ENCODE measurements at places on chromosomes 4 and X. TPM values are rescaled to one million over a fixed set of nuclear protein-coding genes. Genes with fewer than 3 reads are reported as not detected.

Gene RTL9
- total RNA-seq: 0.09 TPM

Gene IDUA
- 44.2 TPM for total RNA-seq

Gene EXOC1L
- total RNA-seq: not detected

Gene RTL5
- total RNA-seq: 13.9 TPM

Gene ZXDA
- 5.5 TPM for total RNA-seq

Gene SMIM43
- not detected for total RNA-seq

Gene RASGEF1B
- total RNA-seq: 19.2 TPM

Gene SMIM10L2A
- 1.0 TPM for total RNA-seq

Gene EFHC2
- 0.81 TPM for total RNA-seq

Gene VEGFC
- 25.3 TPM for total RNA-seq

DNA sequence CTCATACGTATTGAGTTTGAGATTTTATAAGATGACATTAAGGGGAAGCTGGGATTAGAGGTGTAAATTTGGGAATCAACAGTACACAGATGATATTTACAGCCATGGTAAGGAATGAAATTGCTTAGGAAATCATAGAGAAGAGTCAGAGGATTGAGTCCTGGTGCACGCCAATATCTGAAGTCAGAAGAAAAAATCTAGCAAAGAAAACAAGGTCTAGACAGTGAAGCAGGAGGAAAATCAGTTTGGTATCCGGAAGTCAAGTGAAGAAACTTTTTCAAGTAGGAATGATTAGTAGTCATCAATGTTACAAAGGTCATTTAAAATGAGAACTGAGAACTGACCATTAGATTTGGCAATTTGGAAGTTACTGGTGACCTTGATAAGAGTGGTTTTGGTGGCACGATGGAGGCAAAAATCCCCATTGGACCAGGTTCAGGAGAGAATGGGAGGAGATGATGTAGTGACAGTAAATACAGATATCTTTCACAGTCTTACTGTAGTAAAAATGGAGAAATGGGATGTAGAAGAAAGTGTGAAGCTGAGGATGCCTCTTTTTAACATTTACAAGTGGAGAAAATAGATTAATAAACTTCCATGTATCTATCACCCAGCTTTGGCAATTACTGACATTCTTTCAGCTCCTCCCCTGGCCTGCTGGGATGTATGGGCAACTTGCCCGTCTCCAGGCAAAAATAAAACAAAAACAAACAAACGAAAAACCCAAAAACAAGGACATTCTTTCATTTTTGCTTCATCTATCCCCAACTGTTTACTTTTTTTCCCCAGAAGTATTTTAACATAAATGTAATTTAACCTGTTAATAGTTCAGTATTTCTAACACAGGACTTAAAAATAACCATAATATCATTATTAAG is 11.4 kb upstream of the GPR34 start:
- no peak for DNase-seq

DNA sequence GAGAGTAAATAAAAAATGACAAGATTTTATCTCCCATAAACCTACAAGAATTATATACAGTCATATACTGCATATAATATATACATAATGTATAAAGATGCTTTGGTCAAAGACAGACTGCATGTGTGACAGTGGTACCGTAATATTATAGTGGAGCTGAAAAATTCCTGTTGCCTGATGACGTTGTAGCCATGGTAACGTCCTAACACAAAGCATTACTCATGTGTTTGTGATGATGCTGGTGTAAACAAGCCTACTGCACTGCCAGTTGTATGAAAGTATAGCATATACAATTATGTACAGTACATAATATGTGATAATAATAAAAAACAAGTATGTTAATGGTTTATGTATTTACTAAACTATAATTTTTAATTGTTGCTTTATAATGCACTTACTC is 245.2 kb upstream of the CENPE start:
- DNase-seq: no peak

- DNase-seq: no peak
Observed at GRCh38 chr4:114281164-114281960, 301.9 kb upstream of the ARSJ start.

- DNase-seq: no peak
Observed at GRCh38 chrX:31307952-31308351, 236.1 kb upstream of the FTHL17 start.

GRCh38 chrX:63560601-63561218 is 209.6 kb upstream of the SPIN4 start:
- peak; percentile 79 for DNase-seq

- peak; percentile 63 for DNase-seq
Observed at GRCh38 chr4:8727546-8728510, 135.3 kb downstream of the CPZ start.

DNA sequence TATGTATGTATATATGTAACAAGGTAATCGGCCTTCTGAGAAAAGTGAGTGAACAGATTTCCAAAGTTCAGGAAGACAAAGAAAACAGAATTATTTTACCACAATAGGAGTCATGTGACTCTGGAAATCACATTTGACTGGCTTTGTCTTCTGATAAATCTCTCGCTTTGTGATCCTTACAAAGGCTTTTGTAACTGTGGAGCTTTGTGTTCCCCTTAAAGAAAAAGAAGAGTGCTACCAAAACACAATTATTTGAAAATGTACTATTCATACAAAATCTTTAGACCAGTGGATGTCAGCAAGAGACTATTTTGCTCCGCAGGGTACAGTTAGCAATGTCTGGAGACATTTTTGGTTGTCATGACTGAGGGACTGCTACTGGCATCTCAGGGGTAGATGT is 238.8 kb downstream of the LDB2 start:
- DNase-seq: no peak

- no peak for DNase-seq
Observed at GRCh38 chr4:79695848-79696247, 287.8 kb upstream of the GK2 start.

DNA sequence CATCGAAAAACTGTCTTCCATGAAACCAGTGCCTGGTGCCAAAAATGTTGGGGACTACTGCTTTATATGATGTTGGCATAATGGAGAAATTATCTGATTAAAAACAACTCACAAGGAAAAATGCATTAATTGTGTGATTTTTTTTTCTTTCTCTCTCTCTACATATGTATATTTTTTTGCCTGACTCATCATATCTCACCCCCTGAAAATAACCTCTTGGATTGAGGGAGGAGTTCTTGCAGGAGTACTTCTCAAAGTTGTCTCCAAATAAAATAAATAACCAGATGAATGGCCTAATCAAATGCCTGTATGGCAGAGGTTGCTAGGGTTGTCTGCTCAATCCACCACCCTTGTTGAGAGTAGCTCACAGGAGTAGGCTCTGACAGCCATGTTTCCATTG is 19.9 kb upstream of the TNIP3 start:
- DNase-seq: no peak

DNA sequence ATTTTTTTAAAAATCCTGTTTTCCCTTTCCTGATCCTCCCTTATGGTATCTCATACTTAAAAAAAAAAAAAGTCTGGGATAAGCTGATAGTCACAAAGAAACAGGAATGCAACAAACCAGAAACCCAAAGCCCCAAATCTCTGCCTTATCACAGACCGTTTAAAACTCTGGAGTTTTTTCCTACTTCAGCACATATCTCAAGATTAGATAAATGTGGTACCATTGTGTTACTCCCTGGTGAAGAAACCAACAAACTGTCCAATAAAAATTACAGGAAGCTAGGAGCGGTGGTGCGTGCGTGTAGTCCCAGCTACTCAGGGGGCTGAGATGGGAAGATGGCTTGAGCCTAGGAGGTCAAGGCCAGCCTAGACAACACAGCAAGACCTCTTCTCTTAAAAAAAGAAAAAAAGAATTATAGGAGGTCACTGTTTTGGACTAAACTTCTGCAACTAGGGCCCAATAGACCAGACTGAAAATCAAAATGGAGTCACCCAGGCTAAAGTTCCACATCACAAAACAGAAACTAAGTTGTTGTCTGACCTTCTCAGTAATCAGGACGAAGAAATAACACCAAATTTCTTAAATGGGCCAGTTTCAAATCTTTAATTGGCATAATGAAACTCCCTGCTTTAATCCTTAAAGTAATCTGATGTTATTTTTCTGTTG is 51.9 kb downstream of the RBM47 start:
- no peak for DNase-seq

GRCh38 chrX:137401092-137401491 is 164.8 kb upstream of the ZIC3 start:
- DNase-seq: no peak

DNA sequence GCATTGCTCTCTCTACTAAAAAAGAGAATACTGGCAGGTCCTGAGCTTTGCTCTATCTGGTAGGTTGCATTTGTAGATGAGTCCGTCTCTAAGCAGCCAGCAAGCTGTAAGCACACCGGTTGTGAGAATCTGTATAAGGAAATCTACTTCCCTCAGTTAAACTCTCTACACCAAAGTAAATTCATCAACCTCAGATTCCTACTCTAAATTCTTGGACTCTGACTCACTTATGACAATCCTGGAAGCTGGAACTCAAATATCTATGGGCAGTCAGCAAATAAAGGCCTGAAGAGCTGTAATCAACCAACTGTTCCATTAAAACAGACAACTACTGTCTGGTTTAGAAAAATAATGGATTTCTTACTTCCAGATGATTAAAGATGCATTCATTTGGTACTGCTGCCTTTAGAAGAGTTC is 37.9 kb downstream of the FAT1 start:
- no peak for DNase-seq

- no peak for DNase-seq
Observed at GRCh38 chr4:33961761-33962160, 2282.6 kb downstream of the ARAP2 start.

DNA sequence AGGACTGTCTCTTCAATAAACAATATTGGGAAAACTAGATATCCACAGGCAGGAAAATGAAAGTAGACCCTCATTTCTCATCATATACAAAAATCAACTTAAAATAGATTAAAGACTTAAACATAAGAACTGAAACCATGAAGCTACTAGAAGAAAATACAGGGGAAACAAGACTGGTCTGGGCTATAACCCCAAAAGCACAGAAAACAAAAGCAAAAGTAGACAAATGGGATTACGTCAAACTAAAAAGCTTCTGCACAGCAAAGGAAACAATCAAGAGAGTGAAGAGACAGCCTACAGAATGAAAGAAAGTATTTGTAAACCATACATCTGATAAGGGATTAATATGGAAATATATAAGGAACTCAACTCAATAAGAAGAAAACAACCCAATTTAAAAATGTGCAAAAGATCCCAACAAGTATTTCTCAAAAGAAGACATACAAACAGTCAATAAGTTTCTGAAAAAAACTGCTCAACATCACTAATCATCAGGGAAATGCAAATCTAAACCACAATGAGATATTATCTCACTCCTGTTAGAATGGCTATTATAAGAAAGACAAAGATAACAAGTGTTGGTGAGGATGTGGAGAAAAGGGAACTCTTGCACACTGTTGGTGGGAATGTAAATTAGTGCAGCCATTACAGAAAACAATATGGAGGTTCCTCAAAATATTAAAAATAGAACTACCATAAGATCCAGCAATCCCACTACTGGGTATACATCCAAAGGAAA is 325.3 kb upstream of the RASGEF1B start:
- DNase-seq: no peak

GRCh38 chr4:142314247-142314646 is 531.9 kb downstream of the INPP4B start:
- no peak for DNase-seq

- DNase-seq: no peak
Observed at GRCh38 chr4:23706972-23707651, 182.7 kb downstream of the PPARGC1A start.

DNA sequence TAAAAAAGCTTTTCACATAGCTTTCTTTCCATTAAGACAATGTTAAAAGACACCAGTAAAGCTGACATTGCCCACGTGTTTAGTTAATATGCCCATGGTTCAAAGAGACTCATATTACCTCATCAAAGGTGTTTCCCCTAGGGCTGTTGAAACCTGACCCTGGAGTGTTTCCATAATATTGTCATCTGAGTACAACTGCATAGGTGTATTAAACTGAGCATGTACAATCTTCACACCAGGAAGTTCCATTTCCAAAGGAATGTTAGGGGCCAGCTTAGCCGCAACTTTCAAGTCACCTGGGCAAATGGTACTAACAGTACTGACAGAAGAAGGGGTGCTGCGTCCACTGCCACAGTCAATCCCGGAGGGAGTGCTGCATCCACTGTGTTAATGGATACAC is 27.1 kb downstream of the PDLIM3 start:
- DNase-seq: no peak

DNA sequence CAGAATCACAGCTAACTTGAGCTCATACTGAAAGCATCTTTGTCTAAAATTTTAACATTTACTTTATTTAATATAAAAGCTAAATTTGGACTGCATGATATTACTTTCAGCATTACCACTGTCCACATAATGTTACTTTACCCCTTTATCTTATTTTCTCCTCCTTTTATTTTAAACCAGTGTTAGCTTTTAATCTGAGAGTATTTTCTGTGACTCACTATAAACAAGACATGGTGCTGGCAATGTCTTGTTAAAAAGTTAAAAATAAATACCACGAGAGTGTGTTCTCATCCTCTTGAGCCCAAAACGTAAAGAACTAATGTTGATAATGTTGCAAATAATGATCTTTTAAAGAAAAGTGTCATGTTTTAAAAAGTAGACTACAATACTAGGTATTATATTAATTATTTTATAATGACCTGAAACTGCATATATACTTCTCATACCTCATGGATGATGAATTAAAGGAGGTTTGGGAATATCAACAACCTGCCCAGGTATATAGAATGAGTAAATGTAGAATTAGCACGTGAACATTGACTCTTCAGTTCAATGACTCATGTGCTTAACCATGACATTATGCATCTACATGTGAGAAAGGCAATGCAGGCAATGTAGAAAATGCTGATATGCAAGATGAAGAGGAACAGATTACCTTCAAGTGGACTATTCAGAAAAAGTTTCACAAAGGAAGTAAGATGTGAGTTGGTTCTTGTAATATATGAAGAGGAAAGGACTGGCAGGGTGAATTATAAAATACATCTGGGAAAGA is 454.1 kb upstream of the ADGRL3 start:
- no peak for DNase-seq

GRCh38 chr4:135532132-135532531 is 1330.5 kb upstream of the PABPC4L start:
- DNase-seq: no peak

- no peak for DNase-seq
Observed at GRCh38 chr4:165874791-165875371, 1.8 kb downstream of the TLL1 start.

All from aorta (tissue), 5 donors.